ENCODE measurements at places on chromosomes 16 and 17.

GRCh38 chr17:74231928-74232907 lies 18.8 kb downstream of the TTYH2 start:
- DNase-seq = no peak

DNA sequence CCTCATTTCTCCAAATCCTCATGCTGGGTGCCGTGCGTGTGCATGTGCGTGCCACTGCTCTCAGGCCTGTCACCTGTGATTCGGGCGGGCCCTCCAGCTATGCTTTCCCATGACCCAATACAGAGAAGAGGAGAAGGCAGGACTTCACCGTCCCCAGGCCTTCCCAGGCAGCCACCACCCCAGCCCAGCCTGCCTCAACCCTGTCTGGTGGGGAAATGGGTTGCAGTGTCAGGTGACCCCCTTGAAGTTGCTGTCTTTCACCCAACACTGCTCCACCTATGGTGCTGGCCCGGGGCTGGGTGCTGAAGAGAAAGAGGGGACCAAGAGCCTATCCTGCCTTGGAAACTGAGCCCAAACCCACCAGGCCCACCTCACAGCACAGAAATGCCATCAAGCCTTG lies 94.7 kb downstream of the GOSR1 start:
- no peak for DNase-seq

- DNase-seq = no peak
Observed at GRCh38 chr16:85789773-85790172, 9.6 kb downstream of the EMC8 start.

GRCh38 chr16:49377196-49377755 lies 3.7 kb downstream of the C16orf78 start:
- no peak for DNase-seq

DNA sequence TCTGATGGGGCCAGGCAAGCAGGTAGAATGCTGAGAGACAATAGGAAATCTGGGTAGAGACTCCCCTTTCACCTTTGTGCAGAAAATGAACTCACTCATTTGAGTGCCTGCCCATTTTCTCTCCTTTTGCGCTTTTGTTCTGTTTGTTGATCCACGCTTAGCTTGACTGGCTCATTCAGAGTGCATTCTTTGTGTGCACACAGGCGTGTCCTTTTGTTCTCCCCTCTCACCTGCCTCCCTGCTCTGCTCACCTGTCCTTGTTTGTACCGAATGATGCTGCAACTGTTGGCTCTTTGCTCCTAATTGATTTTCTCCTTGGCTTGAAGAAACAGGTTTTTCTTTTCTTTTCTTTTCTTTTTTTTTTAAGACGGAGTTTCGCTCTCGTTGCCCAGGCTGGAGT lies 15.8 kb downstream of the PGS1 start:
- no peak for DNase-seq

DNA sequence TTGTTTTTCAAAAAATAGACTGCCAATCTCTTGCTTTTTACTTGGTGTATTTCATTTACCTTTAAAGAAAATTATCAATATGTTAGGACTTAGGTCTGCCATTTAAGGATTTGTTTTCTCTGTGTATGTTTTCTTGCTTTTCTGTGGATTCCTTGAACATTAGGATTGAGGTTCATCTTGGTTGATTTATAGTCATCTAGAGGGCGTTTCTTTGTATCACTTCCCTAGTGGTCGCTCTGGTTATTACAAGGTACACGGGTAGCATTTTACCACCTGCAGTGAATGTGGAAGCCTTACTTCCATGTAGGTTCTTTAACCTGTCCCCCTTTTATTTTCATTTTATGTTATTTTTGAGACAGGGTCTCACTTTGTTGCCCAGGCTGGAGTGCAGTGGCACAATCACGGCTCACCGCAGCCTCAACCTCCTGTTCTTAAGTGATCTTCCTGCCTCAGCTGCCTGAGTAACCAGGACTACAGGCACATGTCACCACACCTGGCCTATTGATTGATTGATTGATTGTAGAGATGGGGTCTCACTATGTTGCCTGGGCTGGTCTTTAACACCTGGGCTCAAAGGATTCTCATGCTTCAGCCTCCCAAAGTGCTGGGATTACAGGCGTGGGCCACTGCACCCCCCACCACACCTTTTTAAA lies 35.2 kb upstream of the CBX4 start:
- DNase-seq = no peak

DNA sequence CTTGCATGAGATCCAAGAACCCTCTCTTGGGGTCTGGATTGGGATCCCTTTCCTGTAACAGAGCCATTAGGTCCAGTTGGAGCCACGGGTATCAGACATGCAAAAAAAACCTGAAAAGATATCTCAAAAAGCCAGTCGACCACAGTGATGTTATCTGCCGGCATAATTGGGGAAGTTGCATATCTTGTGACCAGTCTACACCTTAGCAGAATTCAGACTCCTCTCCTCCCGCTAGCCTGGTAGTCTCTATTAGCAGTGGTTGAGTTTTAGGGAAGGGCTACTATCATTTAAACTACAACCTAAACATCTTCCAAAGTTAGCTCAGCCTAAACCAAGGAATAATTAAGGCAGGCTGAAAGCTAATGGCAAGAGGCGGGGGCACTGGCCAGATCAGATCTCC lies 16.2 kb upstream of the PSMD7 start:
- no peak for DNase-seq

DNA sequence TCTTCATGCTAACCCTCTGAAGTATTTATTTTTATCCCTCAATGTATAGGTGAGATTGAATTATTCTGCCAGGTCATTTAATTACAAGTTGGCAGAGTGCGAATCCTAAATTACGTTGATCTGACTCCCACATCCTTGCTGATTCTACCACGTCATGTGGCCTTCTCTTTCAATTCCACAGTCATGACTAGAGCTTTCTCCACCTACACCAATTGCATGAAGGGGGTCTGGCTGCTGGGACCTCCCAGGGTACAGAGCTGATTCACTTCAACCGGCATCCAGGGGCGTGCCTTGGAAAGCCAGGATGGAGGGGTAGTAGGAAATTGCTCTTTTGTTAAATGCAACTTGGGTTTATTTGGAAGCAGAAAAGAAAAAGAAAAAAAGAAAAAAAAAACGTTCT lies 41.1 kb upstream of the CDH13 start:
- no peak for DNase-seq

- DNase-seq = no peak
Observed at GRCh38 chr17:4007346-4008081, 43.3 kb upstream of the ATP2A3 start.

DNA sequence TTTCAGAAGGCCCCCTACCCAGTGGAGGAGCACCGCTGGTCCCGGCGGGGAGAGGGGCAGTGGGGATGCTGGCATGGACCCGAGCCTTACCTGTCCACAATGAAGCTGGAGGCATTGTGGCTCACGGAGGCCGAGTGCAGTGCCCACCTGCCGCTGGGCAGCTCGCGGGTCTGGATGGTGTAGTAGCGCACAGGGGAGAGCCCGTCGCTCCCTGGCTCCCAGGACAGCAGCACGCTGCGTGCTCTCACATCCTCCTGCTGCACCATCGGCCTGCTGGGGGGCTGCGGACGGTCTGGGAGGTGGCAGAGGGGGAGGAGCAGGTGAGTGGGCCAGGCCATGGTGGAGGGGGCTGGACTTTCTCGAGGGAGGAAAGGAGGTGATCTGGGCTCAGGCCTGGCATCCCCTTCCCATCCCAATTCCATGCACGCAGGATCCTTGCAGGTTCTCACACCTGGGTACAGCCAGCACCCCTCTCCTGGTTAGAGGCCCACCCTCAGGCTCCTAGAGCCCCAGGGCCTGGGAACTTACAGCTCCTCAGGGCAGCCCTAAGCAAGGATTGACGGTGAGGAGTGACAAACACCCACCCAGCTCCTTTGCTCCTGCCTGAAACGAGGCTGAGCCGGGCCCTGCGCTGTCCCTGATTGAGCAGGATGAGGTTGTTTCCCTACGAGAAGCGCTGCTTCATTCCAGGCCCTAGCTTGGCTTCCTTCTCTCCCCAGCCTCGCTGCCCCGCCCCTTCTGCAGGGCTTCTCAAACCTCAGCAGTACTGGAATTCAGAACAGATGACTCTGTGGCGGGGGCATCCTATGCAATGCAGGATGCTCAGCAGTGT lies 76.2 kb upstream of the CDC42EP4 start:
- DNase-seq = no peak

GRCh38 chr16:55349867-55350266 lies 25.9 kb downstream of the IRX6 start:
- no peak for DNase-seq

DNA sequence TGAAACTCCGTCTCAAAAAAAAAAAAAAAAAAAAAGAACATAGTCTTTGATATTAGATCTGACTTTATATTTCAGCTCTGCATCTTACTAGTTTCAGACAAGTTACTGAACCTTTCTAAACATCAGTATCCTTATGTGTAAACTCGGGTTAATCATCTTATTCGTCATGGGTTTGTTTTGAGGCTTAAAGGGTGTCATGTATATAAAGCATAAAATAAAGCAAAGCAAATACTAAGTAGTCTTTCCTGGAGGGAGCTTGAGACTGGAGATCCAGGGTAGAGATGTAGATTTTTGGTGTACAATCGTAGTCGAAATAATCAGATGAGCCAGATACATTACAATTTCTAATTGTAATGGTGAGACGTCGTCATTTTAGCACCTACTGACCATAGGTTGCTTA lies 7.8 kb downstream of the BCAS3 start:
- DNase-seq = no peak

DNA sequence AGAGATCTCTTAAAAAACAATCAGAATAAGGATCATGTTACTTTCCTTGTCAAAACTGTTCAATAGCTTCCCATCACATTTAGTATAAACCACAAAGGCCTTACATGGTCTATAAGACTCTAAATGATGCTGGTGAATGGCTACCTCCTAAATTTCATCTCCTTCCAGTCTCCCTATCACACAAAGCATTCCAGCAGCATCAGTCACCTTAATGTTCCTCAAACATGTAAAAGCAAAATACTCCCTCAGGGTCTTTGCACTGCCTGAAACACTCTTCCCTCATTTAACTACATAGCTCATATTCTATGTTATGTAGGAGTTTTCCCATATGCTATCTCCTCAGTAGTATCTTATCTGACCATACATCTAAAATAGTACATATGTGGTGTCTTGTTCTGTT lies 53.5 kb upstream of the INTS2 start:
- no peak for DNase-seq

DNA sequence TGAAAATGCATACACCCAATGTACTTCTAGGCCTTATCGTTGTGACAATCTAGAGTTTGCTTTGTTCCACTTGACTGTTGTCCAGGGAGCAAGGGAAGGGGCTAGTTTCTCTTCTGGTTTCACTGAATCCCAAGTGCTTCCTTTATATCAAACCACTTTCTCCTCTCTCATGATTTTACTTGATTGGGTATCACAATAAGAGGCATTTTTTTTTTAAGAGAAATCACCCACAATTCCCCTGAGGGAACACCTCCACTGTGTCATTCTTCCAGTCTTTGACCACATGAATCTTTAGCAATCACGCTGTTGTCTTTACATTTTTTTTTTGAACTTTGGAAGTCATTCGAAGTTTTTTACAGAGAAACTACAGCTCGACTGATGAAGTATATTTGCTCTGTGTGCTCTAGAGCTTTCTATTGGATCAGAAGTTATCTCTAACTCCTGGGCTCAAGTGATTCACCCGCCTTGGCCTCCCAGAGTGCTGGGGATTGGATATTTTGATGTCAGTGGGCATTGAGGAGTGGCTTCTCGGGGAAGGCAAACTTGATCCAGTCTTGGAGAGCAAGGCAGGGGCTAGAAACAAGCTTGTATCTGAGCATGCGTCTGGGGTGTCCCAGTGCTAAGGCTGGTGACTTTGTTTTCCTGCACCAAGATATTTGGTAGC lies 3.0 kb downstream of the CDH1 start:
- no peak for DNase-seq

GRCh38 chr17:19646788-19647696 lies 1.5 kb upstream of the ALDH3A2 start:
- no peak for DNase-seq

DNA sequence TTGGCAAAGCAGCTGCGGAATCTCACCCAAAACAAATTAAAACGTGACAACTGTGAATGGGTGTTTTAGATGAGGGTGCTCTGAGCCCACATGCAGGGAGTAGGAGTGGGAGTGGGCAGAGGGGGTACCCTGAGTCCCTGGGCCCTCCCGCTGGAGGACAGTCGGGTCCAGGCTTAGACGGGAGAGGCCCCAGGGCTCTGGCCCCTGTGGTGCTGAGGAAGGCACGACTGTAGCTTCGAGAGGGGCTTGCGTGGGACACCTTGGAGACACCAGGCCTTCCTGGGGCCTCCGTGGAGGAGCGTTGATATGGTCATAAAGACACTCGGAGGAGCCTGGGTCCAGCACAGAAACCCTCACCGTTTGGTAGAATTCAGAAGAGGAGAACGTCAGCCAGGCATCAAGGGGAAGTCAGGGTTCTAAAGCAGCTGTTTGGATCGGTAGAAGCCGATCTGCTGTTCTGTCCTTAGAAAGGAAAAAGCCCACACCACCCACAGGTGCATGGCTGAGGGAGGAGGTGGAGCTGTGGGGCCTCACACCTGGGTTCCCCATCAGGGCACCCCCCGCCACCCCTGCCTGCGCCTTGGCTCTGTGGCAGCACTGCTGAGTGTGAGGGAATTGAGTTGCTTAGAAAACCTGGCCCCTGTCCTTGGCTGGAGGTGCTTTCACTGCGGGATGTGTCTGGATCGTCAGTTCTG lies 18.4 kb downstream of the DBNDD1 start:
- no peak for DNase-seq

DNA sequence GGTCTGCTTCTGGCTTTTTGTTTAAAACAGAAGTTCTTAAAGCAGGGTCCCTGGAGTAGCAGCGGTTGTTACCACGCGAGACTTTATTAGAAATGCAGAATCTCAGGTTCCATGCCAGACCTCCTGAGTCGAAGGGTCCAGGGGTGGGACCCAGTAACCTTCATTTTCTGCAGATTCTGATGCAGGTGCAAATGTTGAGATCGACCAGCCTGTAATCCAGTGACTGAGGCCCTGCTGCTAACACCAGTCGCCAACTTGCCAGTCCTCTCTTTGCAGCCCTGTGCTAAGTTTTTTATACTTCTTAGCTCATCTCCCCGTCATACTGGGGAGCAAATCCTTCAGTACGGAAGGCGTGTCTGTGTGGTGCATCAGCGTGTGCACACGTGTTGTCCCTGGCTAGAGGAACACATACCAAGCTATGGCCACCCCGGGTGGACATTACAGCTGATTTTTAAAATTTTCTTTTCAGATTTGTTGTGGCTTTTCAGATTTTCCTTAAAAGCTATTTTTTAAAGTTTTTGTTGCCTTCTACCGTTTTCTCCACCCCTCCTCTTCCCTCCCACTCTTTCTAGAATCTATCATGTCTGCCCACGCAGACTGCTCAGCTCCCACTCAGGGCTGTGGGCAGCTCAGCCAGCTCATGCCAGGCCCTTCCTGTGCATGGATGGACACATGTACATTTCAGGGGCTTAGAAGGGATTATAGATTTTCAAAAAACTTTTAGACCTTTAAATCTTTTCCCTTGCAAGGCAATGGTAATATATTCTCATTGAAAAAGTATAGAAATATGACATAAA lies 57.7 kb downstream of the MEAK7 start:
- DNase-seq = no peak

GRCh38 chr16:57648125-57648524 lies 19.7 kb downstream of the ADGRG1 start:
- DNase-seq = no peak

DNA sequence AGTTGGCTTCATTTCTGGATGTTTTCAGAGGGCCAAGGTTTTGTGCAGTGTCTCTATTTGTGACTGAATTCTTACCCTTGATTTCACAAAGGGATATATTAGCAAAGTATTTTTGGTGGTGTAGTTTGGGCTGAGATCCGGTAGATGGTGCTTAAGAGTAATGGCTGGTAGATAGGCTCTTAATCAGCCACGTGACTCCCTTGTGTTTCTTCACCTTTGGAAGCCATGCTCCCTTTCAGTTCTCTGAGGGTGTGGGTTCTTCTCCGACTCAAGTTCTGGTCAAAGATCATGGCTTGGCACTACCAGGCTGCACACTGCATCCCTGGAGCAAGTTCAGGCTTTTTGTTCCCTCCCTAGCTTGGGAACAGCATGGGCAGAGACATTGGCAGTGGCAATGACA lies 887.3 kb downstream of the CDH8 start:
- no peak for DNase-seq

All from activated CD4-positive, CD25-positive, alpha-beta regulatory T cell treated with anti-CD3 and anti-CD28 coated beads, Interleukin-2, amount 50 U/mL, for 72 hours (primary cell).